ENCODE measurements at places on chromosomes 1 and 21.

DNA sequence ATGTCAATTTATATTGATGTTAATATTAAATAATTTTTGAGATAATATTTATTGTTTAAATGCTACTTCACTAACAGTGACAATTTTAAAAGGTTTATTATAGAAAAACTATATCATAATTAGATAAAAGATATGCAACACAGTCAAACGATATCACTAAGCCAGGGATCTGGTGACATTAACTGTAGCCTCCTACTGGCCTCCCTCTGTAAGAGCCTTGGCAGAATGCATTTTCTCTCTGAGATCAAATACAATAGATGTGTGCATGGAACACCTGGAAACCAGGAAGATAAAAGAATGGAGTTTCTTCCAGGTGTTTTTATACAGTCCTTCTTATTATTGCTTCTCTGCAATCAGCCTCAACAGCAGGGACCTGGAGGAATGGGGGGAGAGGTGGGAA is 1762.1 kb downstream of the BRINP3 start:
- no peak for DNase-seq

GRCh38 chr21:17736072-17736471 is 83.1 kb downstream of the C21orf91 start:
- DNase-seq = peak; percentile 58

DNA sequence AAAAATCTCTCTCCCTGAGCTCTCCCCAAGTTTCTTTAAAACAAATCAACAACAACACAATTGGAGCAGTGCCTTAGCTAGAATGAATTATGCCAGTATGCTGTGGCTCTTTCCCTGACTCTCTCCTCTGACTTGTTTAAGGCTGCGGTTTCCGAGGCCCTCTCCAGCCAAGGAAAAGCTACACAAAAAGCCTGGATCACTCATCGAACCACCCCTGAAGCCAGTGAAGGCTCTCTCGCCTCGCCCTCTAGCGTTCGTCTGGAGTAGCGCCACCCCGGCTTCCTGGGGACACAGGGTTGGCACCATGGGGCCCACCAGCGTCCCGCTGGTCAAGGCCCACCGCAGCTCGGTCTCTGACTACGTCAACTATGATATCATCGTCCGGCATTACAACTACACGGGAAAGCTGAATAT is 1.9 kb downstream of the S1PR1 start:
- no peak for DNase-seq

DNA sequence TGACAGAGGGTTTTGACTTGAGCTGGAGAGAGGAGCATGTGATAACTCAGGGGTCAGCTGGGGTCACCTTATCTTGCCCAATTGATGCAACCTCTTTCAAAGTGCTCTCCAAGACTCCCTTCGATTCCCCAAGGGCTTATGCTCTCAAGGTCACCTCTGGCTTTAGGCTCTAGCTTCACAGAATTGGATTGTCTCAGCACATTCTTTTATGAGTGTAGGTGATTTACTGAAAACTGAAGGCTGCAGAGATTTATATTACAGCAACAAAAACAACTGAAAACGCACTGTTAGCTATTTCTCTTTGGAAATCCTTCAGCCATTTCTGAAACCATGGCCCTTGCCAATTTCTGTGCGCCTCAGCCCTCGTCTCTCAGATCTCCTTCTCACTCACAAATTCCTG is 34.5 kb upstream of the MAP1LC3C start:
- no peak for DNase-seq

DNA sequence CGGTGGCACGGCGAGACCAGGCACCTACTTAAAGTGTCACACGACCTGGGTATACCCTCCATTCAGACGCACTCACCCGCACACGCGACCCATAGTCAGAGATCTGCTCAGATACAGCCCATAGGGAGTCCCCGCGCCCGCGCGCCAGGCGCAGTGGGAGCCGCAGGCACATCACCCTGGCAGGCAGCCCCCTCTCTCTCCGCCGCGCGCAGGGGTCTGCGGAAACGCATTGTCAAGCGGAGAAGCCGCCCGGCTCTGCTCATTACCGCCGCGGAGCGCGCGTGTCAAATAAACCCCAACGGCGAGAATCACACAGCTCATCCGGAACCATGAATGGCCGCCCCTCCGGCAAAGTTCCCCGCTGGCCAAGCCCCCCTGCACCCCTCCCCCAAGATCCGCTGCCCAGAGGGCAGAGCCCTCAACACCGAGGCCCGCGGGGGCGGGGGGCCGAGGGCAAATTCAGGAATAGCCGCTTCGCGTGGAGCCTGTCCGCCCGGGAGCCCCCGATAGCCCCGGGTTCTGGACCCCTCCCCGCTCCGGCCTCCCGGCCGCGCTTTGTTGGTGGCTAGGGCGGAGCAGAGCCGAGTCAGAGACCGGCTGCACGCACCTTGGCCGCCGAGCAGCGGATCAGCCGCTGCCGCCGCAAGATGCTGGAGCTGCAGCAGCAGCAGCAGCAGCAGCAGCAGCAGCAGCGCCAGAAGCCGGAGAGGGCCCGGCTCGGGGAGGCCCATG is 522 bp downstream of the LRP8 start:
- no peak for DNase-seq

GRCh38 chr21:44709426-44710293 is 1.7 kb downstream of the TSPEAR start:
- peak; percentile 38 for DNase-seq

DNA sequence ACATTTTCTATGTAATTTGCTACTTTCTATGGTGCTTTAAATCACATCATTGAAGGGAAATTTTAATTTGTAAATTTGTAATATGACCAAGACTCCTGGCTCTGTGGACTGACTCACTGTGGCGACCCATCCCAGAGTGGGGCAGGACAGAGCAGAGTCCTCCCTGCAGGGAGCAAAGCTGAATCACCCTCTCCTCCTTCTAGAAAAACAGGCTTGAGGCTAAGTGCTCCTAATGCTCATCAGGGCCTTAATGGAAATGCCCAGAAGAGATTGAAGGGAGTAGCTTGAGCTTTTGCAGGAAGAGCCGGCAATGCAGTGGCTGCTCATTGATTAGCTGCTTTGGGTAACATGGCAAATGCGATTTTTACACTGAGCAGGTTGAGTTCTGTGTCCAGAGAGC is 16.8 kb downstream of the S100A10 start:
- DNase-seq = no peak

- DNase-seq = no peak
Observed at GRCh38 chr1:85313888-85314696, 37.7 kb upstream of the BCL10 start.

GRCh38 chr21:16055014-16055413 is 325.2 kb downstream of the USP25 start:
- DNase-seq = peak; percentile 77

- DNase-seq = no peak
Observed at GRCh38 chr1:25031966-25032667, 102.0 kb upstream of the RUNX3 start.

GRCh38 chr1:169788402-169788801 is 6.3 kb downstream of the METTL18 start:
- DNase-seq = no peak

GRCh38 chr21:45889256-45889655 is 92.3 kb upstream of the COL6A1 start:
- DNase-seq = no peak

GRCh38 chr1:156160000-156160742 is 6.8 kb downstream of the SEMA4A start:
- no peak for DNase-seq

DNA sequence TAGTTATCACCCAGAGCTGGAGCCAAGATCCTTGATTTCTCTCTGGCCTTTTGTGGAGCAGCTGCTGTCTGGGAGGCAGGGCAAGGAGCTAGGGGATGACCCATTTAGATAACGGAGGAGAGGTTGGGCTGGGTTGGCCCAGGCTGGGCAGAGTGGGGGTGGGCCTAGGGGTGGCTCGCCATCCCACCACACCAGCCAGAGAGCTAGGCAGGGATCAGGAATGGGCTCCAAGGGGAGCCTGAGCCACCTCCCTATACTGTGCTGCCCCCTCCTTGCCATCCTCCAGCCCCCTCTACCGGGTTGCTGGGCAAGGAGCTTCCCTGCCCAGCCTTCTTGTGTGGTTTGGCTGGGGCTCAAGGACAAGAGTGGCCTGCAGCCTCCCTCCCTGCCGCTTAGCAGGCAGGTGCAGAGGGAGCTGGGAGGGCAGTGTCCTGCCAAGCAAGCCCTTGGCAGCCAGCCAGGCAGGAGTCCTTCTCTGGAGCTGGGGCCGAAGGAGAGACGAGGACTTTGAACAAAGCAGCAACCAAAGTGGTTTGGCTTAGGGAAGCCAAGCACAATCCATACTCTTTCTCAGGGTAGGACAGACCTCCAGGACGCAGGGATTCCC is 4.1 kb downstream of the NUAK2 start:
- peak; percentile 95 for DNase-seq

DNA sequence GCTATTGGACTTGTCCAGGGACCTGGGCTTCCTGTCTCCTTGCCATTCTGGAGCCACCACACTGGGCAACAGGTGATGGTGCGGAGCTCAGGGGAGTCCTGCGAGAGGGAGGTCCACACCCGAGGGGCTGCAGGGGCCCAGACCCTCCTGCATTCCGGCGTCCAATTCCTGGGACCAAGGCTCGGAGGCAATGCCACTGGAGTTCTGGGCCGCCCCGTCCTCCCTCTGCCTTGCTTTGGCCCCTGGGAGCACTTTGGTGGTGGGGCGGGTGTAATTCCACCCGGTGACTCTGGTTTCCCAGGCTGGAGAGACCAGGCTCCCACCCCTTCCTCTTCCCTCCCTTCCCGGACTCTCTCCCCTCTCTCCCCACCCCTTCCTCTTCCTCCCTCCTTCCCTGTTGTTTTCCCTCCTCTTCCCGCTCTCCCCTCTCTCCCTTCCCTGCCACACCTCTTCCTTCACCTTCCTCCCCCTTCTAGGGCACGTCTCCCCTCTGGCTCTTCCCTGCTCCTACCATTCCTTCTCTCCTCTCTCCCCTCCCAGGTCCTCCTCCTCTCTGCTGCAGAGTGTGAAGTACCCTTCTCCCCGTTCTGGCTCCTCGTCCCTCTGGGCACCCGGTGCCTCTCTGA is 2.0 kb downstream of the PRKCZ start:
- no peak for DNase-seq

- DNase-seq = no peak
Observed at GRCh38 chr1:22970096-22970495, 2.6 kb downstream of the LACTBL1 start.

- no peak for DNase-seq
Observed at GRCh38 chr1:184190616-184191015, 139.1 kb downstream of the TSEN15 start.

- DNase-seq = no peak
Observed at GRCh38 chr1:59487335-59488031, 190.6 kb downstream of the FGGY start.

- no peak for DNase-seq
Observed at GRCh38 chr1:225844236-225845061, 34.5 kb downstream of the EPHX1 start.

DNA sequence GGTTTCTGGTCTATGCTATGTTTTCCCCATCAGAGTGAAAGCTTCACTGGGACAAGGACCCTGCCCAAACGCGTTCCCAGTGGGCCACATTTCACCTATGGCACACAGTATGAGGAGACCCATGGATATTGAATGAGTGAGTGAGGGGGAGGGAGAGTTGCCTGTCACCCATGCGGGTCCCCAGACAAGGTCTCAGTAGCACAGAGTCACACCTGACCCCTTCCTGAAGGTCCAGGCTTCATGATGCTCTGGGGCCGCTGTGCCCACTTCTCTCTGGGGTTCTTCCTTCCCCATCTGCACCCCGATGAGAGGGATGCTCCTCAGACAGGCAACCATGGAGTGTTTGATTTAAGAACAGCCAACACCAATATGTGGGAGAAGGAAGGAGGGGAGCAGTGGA is 72.3 kb upstream of the CSF3R start:
- DNase-seq = no peak

GRCh38 chr1:161044908-161045735 is 655 bp downstream of the USF1 start:
- no peak for DNase-seq

- DNase-seq = no peak
Observed at GRCh38 chr1:1092149-1092855, 18.2 kb upstream of the RNF223 start.

DNA sequence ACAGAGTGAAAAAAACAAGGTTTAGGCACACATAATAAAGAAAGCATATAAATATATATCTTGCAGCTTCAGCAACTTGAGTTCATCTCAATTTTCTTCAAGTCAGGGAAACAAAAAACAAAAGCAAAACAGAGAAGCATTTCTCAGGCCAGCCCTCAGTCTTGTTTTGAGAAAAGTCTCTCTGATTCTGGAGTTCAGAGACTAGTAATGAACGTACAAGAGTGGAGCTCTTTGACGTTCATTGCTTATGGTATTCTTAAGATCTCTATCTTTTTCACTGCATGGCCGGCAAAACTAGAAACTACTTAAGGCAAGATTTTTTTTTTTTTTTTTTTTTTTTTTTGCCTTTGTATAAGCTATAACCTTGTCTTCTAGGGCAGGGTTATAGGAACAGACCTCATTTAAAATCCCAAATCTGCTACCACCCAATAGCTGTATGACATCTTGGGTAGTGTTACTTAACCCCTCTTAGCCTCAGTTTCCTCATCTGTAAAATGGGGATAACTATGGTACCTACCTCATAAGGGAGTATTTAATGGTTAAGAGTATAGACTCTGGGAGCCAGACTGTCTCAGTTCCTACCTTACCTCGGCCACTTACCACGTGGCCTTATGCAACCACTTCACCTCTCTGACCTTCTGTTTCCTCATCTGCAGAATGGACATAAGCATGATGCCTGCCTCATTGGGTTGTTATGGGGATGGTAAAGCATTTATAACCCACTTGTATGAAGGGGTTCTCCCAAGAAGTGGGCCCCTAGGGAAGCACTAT is 33.6 kb downstream of the LMO4 start:
- DNase-seq = no peak

All from NCI-H187 treated with DMSO at 0.1 percent for 48 hours (cell line).